Anterior cingulate cortex (tissue), 58 donors: ENCODE measurements at places on chromosomes 7 and 10.
A peak's percentile ranks its signal among the peaks of the same experiment; 100 is the strongest.

GRCh38 chr7:46756256-46756655 is 825.7 kb downstream of the TNS3 start:
- DNase-seq = no peak

GRCh38 chr10:124077208-124077993 is 16.0 kb downstream of the CHST15 start:
- DNase-seq = no peak

GRCh38 chr7:129644634-129645230 is 33.2 kb downstream of the NRF1 start:
- no peak for DNase-seq

DNA sequence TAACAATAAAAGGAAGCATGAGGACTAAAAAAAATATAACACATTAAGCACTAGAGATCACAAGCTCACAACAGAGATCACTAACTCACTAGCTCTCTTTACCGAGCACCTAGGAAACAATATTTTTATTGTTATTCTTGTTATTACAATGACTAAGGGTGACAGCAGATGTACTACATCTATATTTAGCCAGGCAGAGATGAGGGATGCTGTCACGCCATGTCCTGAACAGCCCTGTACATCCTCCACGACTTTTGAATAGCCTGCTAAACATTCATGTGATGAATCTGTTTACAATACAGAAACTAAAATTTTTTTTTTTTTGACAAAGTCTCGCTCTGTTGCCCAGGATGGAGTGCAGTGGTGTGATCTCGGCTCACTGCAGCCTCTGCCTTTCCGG is 22.7 kb downstream of the FAM133B start:
- DNase-seq = no peak

- no peak for DNase-seq
These were observed 69.8 kb upstream of the PLXNA4 start for GRCh38 chr7:132646052-132646451.

DNA sequence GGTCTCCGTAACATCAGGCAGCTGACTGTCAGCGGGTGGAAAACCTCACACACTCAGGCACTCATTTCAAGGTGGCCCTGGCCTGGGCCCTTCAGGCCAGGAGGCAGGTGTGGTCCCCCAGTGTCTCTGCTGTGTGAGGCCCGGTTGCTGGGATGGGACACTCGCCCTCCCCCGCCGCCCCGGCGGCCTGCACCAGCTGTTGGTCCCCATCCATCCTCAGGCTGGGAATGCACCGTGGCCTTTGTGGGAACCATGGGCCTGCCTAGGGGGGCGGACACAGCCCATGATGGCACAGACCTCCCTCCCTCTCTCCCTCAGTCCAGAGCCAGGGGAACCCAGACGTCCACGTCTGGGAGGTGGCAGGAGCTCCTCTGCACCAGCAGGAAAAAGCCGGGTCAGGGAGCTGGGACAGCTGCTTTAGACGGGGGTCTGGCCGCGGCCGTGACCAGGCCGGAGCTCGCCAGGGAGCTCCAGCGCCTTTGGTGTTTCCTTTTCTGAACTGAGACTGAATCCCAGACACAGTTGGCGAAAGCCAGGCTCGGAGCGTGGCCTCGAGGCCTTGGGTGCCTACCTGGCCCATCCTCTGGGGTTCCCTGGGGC is 15.7 kb downstream of the ADGRA1 start:
- DNase-seq = no peak

GRCh38 chr10:36573246-36573645 is 552.2 kb upstream of the ANKRD30A start:
- no peak for DNase-seq

GRCh38 chr10:78185693-78186055 is 152.0 kb downstream of the RPS24 start:
- no peak for DNase-seq

DNA sequence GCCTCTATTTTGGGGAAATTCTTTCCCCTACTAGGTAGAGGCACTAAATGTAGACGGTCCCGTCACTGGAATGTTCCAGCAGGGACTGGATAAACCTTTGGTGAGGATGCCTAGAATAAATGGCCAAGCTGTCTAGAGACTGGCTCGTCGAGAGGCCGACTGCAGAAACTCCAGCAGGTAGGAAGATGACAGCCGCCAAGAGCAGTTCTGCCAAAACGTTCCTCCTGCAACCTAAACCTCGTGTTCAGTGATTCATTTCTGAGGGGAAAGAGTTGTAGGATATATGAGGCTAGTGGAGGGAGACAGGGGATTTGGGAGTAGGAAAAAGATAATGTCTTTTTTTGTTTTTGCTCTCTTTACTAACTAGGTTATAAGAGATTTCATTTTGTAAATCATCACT is 184.7 kb upstream of the GDF10 start:
- DNase-seq = no peak

- DNase-seq = no peak
These were observed 261.4 kb downstream of the ADARB2 start for GRCh38 chr10:1475771-1476454.

DNA sequence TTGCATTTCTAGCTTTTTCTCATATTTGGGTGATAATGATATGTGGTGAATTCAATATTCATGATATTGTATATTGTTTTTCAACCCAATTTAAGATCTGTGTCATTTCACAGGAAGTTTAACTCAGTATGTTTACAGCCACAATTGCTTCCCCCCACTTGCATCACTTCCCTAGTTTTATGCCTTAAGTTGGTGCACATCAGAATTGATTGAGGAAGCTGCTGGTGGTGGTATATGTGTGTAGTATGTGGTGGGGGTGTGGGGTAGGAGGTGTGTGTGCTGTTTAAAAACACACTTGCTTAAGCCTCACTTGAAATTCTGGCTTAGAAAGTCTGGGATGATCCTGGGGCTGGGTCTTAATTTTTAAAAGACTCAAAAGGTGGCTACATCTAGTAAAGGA is 245.1 kb upstream of the AOAH start:
- DNase-seq = no peak

- DNase-seq = no peak
These were observed 11.4 kb upstream of the PTN start for GRCh38 chr7:137354961-137355360.

GRCh38 chr7:101517304-101517703 is 111.8 kb downstream of the MYL10 start:
- DNase-seq = no peak

GRCh38 chr7:111090846-111091245 is at the start of gene LRRN3:
Gene LRRN3, plus strand, starts transcription at chr7:111091127. Its CDS starts 31,646 bp downstream, at chr7:111122773.
- peak; percentile 83 for DNase-seq

DNA sequence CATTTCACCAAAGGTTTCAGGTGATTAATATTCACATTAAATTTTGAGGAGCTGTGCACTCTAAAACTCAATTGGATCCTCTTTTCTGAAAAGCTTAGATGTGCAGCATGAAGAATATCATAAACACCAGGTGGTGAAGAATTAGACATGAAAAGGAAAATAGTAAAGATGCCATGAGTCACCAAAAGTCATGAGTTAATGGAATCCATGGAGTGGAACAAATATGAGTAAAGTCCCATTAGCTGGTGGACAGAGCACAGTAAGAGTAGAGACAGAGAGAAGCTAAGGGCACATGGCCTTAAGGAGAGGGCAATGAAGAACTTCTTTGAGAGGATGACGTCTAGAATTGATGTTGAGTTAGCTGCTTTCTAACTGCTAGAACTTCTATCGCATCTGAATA is 271.6 kb downstream of the CSTF2T start:
- DNase-seq = no peak

- DNase-seq = no peak
These were observed 1119.8 kb upstream of the LRRTM3 start for GRCh38 chr10:65805993-65806392.

GRCh38 chr10:103668351-103669242 is 175.1 kb downstream of the NEURL1 start:
- DNase-seq = peak; percentile 27

- DNase-seq = no peak
These were observed 643.7 kb downstream of the INHBA start for GRCh38 chr7:41058986-41059741.

GRCh38 chr10:14172336-14172950 is 158.3 kb downstream of the FRMD4A start:
- no peak for DNase-seq

GRCh38 chr10:46233181-46233580 is 53.6 kb upstream of the ANTXRL start:
- DNase-seq = no peak

GRCh38 chr10:71829896-71830295 is 21.2 kb downstream of the PSAP start:
- no peak for DNase-seq

DNA sequence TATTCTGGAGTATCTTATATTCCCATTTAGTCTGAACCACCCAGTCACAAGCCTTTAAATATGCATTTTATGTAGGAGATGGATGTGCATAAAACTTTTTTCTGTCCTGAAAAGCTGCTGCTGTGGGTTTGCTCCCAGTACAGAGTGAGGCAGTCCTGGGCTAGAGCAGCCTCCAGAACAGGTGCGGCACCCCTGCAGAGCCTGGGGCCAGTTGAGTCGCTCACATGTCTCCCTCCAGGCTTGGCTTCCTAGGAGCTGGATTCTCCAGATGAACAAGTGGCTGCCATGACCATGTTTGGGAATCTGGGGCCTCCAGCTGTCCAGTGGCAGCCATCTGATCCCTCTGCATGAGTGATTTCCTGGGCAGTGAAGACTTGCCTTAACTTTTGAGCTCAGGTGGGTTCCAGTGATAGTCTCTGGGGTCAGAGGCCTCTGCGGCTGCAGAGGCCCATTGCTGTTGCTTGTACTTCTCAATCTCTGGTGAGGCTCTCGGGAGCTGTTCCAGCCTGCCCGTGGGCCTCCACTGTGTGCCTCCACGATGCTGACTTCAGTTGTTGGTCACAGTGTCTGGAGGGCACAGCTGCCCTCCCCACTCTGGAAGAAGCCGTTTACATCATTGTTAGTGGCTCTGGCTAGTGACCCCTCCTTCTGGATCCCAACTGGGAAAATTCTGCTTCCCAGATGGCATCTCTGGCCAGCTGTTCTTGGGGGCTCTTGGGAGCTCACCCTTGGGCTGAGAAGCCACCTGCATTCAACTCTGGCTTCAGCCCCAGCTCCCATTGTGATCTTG is 120.4 kb downstream of the EMX2 start:
- no peak for DNase-seq

DNA sequence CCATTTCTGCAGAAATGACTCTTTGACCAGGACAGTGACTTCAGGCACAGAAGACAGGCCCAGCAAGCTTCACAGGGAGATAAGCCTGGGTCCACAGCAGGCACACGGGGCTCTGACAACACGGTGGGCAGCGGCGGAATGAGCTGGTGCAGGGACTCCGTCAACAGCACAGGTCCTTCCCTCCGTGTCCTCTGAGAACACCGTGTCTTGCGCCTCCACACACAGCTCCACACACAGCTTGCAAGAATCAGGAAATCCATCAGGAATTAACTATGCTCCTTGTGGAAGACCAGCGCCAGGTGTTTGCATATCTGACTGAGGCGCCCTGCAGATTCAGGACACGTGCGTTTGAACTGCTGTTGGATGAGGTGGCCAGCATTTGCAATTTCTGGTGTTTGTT is 39.6 kb downstream of the TCERG1L start:
- DNase-seq = no peak

GRCh38 chr7:77548206-77548605 is 11.1 kb downstream of the PTPN12 start:
- DNase-seq = no peak

- DNase-seq = peak; percentile 43
These were observed 128.5 kb downstream of the MAD1L1 start for GRCh38 chr7:2104107-2104710.

DNA sequence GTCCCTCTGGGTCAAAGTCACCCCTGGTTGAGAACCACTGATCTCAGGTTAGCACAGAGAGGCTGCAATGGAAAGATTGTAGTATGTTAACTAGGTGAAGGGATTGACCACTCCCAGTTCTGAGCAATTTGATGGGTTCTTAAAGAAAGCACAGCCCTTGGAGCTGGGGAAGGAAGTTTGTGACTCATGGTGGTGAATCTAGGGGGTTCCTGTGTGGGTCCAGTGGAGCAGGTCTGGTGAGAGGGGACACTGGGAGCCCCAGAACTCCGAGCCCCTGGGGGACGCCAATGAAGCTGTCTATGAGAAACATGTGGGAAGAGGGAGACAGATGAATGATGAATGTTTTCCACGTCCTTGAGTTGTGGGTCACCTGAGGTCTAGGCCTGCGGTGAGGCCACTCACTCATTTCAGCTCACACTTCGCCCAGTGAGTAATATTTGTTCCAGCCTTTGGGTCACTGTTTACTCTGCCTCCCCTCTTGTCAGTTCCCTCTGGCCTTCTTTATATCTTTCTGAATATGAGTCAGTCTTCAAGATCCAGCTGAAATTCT is 341.9 kb downstream of the LRMDA start:
- no peak for DNase-seq

DNA sequence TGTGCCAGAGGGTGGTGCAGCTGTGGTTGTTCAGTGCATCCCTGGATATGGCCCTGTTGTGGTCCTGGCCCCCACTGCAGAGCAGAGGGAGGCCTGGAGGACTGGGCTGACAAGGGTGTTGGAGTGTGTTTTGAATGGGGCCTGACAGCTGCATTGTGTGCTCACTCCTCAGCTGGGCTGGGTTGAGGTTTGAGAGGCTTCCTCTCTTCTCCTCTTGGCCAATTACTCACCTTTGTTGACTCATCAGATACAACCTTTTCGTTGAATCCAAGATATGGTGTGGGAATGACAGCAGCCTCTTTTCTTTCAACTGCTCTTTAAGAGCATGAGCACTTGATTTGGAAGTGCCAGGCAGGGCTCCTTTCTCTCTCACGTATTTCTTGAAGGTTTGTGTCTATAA is 228.5 kb upstream of the COBL start:
- no peak for DNase-seq

DNA sequence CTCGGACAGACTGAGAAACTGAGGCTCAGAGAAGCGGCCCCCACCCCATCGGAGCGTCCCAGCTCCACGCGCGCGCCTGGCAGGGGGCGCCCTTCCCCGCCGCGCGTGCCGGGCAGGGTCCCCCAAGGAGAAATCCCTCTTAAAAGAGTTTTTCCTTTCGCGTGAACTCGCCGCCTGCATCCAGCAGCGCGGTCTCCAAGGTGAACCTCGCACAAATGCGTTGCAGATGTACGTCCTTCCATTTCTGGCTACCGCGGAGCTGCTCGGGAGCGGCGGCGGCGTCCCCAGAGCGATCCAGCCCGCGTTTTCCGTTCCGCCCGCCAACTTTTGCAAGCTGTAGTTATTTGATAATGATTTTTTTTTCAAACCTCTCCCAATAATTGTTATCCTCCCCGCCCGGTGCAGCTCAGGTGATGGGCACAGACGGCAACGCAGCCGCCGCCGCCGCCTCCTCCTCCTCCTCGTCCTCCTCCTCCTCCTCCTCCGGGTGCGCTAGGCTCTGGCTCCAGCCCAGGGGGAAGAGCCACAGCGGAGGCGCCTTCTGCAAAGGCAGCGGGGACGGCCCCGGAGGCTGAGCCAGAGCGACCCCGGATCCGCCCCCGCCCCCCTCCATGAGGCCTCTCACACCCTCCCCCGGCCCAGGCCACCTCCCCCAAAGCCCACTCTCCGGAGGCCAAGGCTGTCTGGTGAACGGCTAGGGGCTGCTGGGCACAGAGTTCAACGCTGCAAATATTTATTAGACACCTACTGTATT is 74.0 kb upstream of the CUX1 start:
- DNase-seq = no peak

DNA sequence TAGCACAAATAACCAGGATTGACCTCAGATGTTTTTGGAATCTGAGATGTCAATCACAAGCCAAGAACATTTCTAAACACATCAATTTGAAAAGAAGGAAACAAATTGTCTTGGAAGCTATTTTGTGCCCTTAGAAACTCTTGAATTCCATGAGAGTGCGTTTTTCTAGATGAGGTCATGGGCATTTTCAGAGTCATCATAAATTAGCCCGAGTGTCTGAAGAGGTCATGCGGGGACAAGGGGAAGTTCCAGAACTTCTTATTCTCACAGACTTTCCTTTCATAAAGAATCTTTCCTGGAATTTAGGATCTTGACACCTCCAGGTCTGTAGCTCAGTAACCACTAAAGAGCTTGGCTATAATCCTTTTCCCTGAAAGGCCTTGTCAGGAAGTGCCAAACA is 28.2 kb downstream of the IL2RA start:
- no peak for DNase-seq
